Left ventricle myocardium inferior (tissue), 1 donor: ENCODE measurements at places on chromosomes 5 and 9.

DNA sequence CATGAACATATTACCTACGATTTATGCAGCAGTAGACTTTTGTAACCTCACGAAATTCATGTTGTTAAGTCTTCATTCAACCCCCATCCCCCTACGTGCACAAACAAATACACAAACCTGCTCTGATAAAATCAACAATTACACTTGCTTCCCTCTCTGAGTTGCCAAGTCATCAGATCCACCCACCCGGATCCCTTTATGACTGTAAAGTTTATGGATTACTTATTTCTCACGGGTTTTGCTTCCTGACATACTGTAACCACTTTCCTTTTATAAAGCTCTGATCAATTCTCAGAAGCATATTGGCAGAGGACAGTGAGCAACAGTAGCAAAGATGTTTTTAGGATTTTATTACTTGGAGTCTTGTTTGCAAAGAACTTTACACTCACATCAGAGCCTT, 70.5 kb downstream of the MLLT3 start:
- no peak for DNase-seq

DNA sequence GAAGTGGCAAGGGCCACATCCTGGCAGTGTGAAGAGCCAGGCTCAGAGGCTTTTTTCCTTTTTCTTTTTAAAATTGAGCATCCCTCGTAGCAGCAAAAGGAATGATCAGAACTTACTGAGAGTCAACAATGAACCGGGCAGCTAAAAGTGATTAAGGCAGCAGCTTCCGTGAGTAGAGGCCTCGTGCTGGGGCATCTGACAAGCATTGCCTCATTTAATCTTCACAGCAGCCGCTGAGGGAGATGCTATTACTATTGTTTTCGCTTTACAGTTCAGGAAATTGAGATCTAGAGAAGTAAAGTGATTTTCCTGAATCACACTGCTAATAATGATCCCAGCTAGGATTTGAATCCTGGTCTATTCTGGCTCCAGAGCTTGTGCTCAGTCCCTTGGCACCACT, 30.7 kb upstream of the PTGS1 start:
- DNase-seq, result no peak

- no peak for DNase-seq
These were observed 104.2 kb downstream of the PPARGC1B start for GRCh38 chr5:149834246-149834855.

GRCh38 chr5:43491326-43491725, 7.7 kb upstream of the TMEM267 start:
- no peak for DNase-seq

DNA sequence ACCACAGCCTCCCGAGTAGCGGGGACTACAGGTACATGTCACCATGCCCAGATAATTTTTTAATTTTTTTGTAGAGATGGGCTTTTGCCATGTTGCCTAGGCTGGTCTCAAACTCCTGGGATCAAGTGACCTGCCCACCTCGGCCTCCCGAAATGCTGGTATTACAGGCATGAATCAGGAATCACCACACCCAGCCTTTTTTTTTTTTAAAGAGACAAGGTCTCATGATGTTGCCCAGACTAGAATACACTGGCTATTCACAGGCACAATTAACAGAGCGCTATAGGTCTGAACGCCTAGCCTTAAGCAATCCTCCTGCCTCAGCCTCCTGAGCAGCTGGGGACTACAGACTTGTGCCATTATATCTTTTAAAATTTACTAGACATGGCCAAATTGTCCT, 36.1 kb downstream of the GEMIN5 start:
- DNase-seq, result no peak

GRCh38 chr5:148014276-148014675, 49.5 kb upstream of the SPINK5 start:
- DNase-seq, result no peak

DNA sequence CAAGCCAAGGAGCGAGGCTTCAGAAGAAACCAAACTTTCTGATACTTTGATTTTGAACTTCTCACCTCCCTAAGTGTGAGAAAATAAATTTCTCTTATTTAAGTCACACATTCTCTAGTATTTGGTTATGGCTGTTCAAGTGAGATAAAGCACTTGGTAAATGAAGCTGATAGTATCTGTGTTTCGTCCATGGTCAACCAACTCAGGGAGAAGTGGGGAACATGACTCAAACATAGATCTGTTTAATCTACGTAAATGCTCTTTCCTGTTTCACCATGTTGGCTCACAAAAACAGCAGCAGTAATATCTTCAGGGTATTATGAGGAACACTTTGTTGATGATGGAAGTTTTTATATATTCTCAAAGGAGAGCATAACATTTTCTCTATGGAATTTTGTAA, 2167.2 kb upstream of the C9orf72 start:
- DNase-seq, result no peak

- no peak for DNase-seq
These were observed 33.5 kb downstream of the SPEF2 start for GRCh38 chr5:35651002-35651756.

GRCh38 chr9:69946800-69947437, 96.7 kb upstream of the MAMDC2 start:
- DNase-seq, result no peak

- no peak for DNase-seq
These were observed 47.2 kb upstream of the FCHO2 start for GRCh38 chr5:72908664-72909063.

GRCh38 chr9:130022566-130023143, 20.3 kb downstream of the FNBP1 start:
- no peak for DNase-seq
